ENCODE measurements at places on chromosomes 3 and 15. TPM values are rescaled to one million over a fixed set of nuclear protein-coding genes. Genes with fewer than 3 reads are reported as not detected.
A peak's percentile ranks its signal among the peaks of the same experiment; 100 is the strongest.

Gene DAZL
- not detected for total RNA-seq

DNA sequence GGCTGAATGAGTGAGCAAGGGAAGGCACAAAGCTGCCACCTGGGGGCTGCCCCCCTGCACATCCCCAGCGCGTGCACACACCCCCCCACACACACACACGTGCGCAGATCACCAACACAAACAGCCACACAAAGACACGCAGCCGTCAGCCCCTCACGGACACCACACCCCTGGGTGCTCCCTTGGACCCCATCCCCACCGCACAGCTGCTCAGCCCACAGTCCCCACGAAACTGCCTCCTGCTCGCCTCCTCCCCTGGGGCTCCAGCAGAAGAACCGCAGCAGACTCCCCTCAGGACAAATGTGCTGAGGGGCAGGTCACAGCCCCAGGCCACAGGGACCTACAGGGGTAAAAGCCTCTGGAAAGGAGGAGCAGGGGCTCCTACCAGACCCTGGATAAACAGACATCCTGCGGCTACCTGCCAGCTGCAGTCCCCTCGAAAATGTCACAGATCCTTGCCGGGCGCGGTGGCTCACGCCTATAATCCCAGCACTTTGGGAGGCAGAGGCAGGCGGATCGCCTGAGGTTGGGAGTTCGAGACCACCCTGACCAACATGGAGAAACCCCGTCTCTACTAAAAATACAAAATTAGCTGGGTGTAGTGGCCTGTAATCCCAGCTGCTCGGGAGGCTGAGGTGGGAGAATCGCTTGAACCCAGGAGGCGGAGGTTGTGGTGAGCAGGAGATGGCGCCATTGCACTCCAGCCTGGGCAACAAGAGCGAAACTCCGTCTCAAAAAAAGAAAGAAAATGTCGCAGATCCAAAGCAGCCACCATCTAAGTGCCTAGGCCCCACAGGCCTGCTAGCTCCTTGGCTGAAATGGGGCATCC is 6.5 kb downstream of the TWF2 start:
- H3K4me1 ChIP-seq, result peaks cover 11% of the 10 kb centered on the region
- H3K27me3 ChIP-seq, result no peaks in the 10 kb centered on the region
- peaks cover 63% of the 10 kb centered on the region for H3K36me3 ChIP-seq
- no peak overlapping the region for H3K4me3 ChIP-seq
- H3K27ac ChIP-seq, result no peak overlapping the region
- DNase-seq, result no peak

DNA sequence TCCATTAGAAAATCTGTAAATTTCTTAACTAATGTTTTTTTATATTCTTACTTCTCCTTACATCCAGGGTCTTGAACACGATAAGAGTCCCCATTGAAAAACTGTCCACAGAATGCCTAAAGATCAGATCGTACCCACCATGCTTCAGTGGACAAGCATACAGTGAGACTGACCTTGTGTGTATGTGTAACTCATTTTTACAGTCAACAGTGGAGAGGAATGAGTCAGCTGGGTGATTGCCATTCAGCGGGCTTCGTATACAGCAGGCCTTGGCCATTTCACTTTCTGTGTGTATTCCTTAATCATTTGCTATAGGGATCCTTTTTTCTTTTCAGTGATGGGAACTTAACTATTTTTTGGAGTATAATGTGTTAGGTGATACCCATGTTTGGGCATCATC is 10.6 kb downstream of the PARP14 start:
- no peak overlapping the region for H3K27ac ChIP-seq
- no peaks in the 10 kb centered on the region for H3K4me1 ChIP-seq
- H3K4me3 ChIP-seq, result no peak overlapping the region
- peaks cover 24% of the 10 kb centered on the region for H3K36me3 ChIP-seq
- peak; percentile 87 for DNase-seq

GRCh38 chr3:62454916-62455315 is 81.6 kb upstream of the FEZF2 start:
- H3K27me3 ChIP-seq, result 0 out of 2 replicates have a peak, but pooled peaks cover 2% of the 10 kb centered on the region
- H3K27ac ChIP-seq, result no peak overlapping the region
- H3K36me3 ChIP-seq, result no peaks in the 10 kb centered on the region
- no peaks in the 10 kb centered on the region for H3K4me1 ChIP-seq

Gene LRRC31
- not detected for total RNA-seq
